ENCODE measurements at places on chromosomes 1 and 21.

- no peak for DNase-seq
These were observed 16.5 kb downstream of the SLC27A3 start for GRCh38 chr1:153791648-153792253.

- no peak for DNase-seq
These were observed 126.8 kb downstream of the PLXNA2 start for GRCh38 chr1:208117409-208117808.

GRCh38 chr1:203590603-203591002 is 36.0 kb upstream of the ATP2B4 start:
- no peak for DNase-seq

DNA sequence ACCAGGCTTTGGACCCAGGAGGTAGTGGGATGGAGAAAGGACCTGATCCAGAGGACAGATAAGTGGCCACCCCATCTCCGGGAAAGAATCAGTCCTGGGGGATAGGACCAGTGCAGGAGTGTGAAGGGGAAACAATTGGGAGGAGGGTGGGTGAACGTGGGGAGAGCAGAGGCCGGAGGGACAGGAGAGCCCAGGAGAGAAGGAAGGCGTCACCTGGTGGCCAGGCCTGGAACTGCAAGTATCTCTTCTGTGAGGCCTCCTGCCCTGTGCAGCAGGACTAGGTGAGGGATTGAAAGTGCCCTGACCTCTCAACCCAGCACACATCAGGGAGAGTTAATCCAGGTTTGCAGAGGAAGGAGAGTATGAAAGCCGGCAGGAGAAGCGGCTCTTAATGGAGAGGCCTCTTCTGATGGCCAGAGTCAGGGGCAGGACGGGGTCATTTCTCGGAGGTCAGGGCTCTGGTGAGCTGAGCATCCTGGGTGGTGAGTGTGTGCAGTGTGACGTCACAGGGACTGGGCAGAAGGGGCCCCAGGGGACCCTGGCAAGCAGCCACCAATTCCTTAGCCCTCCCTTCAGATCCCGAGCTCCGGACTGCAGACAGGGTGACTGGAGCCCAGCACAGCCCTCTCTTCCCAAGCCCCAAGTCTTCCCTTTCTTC is 9.2 kb upstream of the LAD1 start:
- peak; percentile 78 for DNase-seq

GRCh38 chr1:104125266-104125665 is 375.6 kb downstream of the AMY1C start:
- no peak for DNase-seq

- no peak for DNase-seq
These were observed 45.4 kb upstream of the WASF2 start for GRCh38 chr1:27535386-27535785.

- no peak for DNase-seq
These were observed 40.4 kb upstream of the APOBEC4 start for GRCh38 chr1:183693521-183693920.

GRCh38 chr1:242318140-242318539 is 206.4 kb downstream of the PLD5 start:
- no peak for DNase-seq

- no peak for DNase-seq
These were observed 124.0 kb downstream of the TRIM33 start for GRCh38 chr1:114387010-114387360.

GRCh38 chr1:58038574-58038973 is 508.0 kb downstream of the OMA1 start:
- no peak for DNase-seq

DNA sequence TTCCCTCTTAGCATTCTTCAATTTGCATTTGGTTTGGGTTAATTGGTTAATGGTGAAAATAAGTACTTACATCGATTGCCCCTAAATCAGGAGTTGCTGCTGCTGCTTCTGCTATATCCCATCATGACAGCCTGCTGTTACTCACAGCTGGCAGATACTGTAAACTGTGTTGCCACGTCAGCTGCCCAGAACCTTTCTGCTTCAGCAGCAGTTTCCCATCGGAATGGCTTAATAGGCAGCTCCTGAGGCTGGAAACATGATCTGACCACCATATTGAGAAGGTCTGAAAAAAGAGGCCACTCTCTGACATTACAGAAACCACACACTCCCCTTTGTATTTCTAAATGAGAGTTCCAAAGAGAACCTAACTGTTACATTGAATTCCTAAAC is 14.3 kb upstream of the SEC16B start:
- no peak for DNase-seq

DNA sequence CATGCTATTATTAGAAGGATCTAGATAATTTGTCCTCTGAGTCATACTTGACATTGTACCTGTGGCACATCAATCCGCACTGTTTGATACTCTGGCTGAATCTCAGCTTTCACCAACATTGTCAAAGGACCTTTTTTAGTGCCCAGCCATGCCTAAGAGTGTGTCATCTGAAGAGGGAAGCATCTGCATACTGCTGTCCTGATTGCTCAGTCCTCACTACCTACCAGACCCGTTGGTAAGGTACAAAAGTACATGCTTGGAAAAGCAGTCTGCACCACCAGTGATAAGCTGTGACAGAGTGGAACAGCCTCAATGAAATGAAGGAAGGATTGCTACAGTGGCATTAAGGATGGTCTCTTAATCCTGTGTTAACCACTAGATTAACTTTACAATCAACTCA is 17.1 kb downstream of the SYNC start:
- DNase-seq = no peak

GRCh38 chr1:2943686-2944260 is 77.5 kb upstream of the ACTRT2 start:
- DNase-seq = no peak

DNA sequence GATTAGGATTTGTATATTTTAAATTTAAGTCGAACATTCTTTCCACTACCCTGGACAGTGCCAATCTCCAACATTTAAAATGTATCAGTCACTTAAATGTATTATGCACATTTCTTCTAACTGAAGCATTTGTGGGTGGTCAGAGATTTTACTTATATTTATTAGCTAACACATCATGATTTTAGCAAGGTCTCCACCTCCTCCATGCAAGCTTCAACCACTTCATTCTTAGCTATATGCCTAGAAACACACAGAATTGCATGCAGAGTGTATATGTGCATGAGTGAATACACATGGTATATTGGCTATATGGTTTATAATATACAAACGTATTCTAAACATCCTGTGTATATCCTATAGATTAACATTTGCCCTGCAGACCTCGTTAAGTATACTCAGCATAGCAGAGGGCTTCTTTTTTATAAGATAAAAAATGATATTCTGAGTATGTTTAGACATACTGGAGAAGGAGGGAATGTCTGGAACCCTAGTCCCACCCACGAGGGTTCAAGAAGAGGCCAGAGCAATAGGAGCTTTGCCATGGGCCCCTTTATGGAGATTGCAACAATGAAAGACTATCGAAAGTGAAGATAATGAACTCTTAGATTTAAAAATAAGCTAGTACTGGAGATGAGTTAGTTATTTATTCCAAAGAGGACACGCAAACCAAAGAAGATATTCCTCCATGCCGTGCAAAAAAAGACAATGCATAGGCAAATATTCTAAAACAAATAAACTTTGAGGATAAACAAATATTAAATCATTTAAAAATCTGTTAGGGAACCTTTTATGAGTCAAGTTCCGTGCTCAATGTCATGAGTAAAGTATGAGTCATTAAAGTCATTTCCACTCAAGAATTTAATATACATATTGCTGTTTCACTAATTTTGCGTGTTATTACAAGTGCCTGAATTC is 480.4 kb downstream of the SIPA1L2 start:
- DNase-seq = no peak

GRCh38 chr1:218771931-218772330 is 401.7 kb upstream of the LYPLAL1 start:
- DNase-seq = no peak

DNA sequence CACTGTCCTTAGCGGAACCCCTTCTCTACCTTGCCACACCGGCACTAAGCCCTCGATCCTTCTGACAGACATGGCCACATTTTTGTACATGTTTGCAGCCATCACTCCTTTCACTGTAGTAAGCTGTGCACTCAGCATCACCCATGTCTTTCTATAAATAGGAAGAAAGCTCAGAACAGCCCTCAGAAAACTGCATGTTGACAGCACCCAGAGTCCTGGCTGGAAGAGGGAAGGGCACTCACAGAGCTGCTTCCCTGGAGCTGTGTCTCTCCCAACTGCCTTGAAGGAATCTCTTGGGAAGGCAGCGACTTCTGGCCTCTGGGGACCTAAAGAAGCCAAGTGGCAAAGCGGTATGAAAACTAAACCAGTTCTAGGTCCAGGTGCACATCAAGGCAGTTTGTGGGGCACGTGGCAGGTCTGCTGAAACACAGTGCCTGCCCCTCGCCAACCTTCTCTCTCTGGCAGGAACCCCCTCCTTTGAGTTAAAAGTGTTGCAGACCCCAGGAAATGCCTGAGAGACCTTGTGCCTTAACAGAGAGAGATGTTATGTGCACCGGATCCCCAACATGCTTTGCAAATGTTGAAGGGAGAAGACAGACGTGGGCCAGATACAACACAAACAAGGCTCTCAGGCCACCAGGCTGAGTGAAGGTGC is 41.9 kb upstream of the H6PD start:
- no peak for DNase-seq

- DNase-seq = no peak
These were observed 126.4 kb upstream of the C1orf21 start for GRCh38 chr1:184260382-184260781.

DNA sequence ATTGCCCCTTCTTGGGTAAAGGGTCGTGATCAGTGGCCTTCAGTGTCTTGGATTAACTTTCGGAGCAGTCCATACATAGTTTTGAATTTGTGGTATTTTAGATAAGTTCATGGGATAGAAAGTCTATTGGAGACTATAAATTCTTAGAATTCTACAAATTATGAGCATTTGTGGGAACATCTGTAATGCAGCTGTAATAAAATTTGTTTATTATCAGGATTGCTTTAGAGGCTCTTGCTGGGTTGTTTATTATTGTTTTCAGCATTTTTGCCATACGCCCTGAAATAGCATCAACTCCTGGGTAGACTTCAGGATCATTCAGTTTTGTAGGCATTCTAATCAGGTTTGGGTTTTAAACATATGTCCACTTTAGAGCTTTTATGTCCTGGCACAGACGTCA is 16.1 kb downstream of the LAMC1 start:
- no peak for DNase-seq

- DNase-seq = peak; percentile 20
These were observed 32.1 kb downstream of the CD244 start for GRCh38 chr1:160830321-160831153.

GRCh38 chr1:111709986-111710385 is 29.2 kb downstream of the INKA2 start:
- no peak for DNase-seq

DNA sequence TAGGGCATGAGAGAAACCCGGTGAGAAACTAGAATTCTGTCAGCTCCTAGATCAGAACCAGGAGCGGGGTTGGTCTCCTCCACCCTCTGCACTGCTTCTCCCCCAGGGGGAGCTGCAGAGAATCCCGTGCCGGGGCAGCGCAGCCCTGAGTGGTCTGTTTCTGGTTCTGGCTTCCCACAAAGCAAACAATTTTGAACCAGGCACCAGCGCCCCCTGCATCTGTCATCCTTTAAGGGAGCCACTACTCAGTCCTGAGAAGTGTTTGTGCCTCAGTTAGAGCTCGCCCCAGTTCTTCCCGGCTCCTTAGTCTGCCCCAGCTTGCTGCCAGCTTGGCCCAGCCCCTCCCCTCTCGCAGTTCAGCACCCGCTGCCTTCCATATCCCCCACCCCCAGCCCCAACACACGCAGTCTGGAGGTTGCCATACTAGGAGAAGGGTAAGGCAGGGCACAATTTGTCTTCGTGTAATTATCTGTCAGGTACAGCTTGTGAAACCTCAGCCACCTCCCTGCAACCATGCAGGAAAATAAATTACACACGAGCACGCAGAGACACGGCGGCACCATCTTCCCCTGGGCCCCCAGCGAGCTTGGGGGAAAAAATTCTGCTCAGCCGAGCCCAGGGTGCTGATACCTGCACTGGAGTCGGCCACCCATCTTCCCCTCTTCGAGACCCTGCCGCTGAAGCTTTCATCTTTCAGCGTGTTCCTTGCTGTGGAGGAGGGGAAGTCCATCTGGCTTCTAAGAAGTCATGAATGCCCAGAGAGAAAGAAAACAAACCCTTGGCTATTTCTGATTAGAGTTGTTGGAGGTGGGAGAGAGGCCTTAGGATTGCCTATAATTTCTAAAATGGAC is 62.6 kb upstream of the CD1D start:
- no peak for DNase-seq

GRCh38 chr1:184222652-184223052 is 164.2 kb upstream of the C1orf21 start:
- peak; percentile 25 for DNase-seq

DNA sequence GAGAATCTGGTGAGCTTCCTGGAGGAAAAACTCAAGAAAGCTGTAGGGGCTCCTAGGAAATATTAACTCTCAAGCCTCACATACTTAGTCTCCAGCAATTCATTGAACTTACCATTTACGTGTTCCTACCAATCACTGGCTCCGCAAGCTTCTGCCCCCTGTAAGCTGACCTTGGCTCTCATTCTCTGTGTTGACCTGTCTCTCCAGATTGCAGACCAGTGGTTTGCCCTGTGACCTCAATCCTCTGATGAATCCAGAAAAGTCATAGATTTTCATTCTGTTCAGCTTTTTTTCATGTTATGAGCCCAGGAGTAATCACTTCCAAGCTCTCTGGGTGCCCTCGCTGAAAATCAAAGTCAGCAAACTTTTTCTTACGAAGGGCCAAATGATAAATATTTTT is 241.9 kb downstream of the DSCAM start:
- no peak for DNase-seq
